ENCODE measurements at places on chromosomes 12 and 14.
A peak's percentile ranks its signal among the peaks of the same experiment; 100 is the strongest.

- DNase-seq: no peak
Observed at GRCh38 chr12:5715021-5715420, 230.0 kb downstream of the ANO2 start.

DNA sequence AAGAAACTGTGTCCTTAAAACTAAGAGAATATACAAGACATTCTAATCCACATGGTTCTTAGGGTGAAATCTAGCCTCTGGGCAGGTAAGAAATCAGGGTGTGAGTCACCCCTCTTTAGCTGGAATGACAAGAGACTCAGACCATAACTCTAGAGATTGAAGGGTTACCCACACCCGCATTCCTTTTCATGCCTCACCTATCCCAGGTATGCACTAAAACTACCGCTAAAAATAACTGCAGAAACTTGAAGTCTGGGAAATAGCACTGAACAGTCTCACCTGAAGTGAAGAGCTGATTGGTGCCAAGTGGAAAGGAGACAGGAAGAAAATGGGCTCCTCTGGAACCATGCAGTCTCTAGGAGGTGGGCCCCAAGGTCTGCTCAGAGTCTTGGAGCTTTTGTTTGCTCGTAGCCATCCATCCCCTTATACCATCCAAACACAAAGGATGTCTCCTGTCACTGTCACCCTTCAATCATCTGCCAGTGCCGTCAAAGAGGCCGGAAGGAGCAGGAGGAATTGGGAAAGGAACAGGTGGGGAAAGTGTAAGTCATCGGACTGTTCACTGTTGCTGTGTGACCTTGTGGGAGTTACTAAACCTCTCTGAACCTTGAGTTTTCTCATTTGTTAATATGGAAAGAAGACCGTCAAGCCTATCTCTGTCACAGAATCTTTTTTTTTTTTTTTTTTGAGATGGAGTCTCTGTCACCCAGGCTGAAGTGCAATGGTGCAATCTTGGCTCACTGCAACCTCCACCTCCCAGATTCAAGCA, 22.4 kb downstream of the DDX47 start:
- DNase-seq: no peak

- no peak for DNase-seq
Observed at GRCh38 chr12:87231818-87232217, 797.4 kb downstream of the C12orf50 start.

- no peak for DNase-seq
Observed at GRCh38 chr14:52305014-52305413, 9.1 kb upstream of the PTGER2 start.

GRCh38 chr12:10223208-10223607, 10.5 kb downstream of the GABARAPL1 start:
- no peak for DNase-seq

DNA sequence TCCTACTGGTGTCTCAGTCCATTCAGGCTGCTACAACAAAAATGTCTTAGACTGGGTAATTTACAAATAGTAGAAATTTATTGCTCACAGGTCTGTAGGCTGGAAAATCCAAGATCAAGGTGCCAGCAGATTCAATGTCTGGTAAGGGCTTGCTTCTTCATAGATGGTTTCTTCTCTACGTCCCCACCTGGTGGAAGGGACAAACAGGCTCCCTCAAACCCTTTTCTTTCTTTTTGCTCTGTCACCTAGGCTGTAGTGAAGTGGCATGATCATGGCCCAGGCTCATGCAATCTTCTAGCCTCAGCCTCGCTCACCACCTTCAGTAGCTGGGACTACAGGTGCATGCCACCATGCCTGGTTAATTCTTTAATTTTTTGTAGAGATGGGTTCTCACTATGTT, 106.8 kb upstream of the RPH3A start:
- no peak for DNase-seq

DNA sequence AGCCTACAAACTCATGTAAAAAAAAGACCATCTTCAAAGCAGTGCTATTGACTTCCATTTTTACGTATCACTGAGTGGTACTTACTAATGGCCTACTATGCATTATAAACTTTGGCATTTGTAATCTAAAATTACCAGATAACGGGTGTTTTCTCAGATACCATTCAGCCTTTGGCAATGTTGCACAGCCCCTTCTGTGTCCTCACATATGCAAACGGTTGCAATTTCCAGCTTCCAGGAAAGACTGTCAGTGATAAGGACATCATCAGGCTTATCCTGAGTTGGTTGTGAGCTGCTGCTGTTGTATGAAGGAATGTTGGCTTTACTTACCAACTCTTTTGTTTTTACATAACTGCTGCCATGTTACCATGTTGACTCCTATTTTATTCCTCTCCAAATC, 1.6 kb upstream of the SLC6A13 start:
- no peak for DNase-seq

GRCh38 chr14:43894534-43894933, 612.5 kb downstream of the FSCB start:
- no peak for DNase-seq

- no peak for DNase-seq
Observed at GRCh38 chr14:59238216-59238615, 49.7 kb downstream of the DAAM1 start.

DNA sequence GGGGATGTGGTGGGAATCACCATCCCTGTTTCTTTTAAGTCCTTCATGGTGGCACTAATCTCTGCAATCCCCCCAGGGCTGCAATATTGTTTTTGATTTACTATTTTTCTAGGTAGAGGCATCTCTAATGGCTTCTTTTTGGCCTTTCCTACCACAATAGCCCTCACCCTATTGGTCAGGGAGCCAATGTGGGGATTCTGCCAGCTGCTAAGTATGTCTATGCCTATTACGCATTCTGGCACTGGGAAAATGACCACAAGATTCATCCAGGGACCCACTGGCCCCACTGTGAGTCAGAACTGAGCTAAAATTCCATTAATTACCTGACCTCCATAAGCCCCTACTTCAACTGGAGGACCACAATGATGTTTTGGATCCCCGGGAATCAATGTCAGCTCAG, 15.9 kb upstream of the GLIPR1L2 start:
- DNase-seq: no peak

DNA sequence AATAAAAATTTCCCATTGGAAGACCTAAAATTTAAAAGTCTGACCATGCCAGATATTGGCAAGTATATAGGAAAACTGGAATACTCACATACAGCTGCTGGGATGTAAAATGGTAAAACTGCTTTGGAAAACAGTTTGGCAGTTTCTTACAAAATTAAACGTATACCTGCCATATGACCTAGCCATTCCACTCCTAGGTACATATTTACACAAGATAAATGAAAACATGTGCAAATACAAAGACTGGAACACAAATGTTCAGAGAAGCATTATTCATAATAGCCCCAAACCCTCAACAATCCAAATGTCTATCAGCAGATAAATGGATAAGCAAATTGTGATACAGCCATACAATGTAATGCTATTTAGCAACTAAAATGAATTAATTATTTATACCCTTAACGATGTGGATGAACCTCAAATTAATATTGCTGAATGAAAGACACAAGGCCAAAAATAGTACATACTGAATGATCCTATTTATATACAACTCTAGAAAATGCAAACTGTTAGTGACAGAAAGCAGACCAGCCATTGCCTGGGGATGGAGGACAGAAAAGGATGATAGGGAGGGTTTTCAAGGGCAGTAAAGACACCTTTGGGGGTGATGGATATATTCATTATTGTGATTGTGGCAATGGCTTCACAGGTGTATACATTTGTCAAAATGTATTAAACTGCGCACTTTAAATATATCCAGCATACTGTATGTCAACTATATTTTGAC, 21.3 kb upstream of the TCP11L2 start:
- no peak for DNase-seq

- no peak for DNase-seq
Observed at GRCh38 chr14:56268673-56269072, 150.5 kb downstream of the PELI2 start.

GRCh38 chr14:80055226-80055625, 156.1 kb downstream of the DIO2 start:
- DNase-seq: no peak

GRCh38 chr12:46523446-46523845, 150.9 kb upstream of the SLC38A2 start:
- no peak for DNase-seq

DNA sequence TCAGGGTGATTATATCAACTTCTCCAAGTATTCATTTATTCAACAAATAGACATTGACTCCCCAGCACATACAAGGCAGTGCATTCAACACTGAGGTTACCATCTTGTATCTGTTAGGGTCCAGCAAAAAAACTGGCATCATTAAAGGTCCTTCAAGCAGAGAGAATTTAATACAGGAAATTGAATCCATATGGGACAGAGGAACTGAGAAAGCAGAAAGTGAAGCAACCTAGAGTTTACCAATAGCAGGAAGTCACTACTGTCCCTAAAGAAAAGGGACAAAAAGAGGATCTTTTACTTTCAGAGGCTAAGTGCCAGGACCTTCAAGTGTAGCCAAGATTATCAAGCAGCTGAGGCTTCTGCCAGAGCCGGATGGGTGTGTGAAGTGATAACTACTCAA, 237.8 kb upstream of the TBX3 start:
- DNase-seq: no peak

- no peak for DNase-seq
Observed at GRCh38 chr14:22715890-22716289, 50.6 kb upstream of the OXA1L start.

- DNase-seq: no peak
Observed at GRCh38 chr12:102436867-102437266, 43.5 kb downstream of the IGF1 start.

- peak; percentile 37 for DNase-seq
Observed at GRCh38 chr14:35341751-35342488, 49.7 kb downstream of the PSMA6 start.

GRCh38 chr12:46483572-46484395, 111.2 kb upstream of the SLC38A2 start:
- DNase-seq: no peak

DNA sequence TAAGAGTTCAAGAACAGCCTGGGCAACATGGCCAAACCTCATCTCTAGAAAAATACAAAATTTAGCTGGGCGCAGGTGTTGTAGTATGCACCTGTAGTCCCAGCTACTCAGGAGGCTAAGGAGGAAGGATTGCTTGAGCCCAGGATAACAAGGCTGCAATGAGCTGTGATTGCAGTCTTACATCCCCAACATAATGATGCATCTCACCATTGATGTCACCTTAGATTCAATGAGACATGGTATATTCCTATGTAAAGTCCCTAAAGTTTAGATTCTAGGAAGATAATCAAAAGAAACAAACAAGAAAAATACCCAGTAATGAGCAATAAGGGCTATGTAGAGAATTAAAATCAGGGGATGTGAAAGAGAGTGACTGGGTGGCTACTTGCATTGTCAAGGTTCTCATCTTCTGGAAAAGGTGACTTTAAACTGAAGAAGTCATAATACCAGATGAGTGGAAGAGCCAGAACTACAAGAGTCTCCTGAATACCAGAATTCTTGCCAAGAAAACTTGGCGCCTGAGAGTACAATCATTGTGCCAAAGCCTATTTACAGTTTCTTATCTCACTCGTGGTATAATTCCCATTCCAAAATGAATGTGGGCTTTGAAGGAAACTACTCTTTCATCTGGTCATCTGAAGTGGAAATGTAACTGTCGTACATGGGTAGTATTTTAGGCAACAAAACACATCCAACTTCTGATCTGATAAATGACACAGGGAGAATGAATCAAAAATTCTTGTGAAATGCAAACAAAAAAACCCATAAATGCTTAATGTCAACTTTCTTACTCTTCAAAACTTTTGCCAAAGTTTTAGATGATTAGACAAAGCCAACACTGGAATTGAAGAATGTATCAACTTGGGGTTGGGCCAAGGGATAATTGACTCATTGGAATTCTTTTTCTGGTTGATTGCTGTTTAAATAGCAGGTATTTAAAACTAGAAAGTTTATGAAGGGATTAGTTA, 81.1 kb upstream of the ST8SIA1 start:
- no peak for DNase-seq

DNA sequence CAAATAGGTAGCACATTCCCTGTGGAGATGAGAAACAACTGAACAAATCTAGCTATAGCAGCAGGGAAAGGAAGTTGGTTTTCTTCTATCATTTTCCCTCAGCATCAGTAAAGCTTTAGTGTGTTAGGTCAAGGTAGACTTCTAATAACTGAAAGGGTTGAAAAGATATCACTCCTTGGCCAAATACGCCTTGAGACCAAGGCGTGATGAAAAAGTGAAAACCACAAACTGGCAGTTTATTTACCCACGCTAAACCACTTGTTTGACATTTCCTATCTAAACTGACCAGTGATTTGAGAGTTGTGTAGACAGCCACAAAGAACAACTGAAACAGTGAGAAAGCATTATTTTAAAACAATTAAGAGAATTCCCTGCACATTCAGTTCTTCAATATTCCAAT, 99.6 kb upstream of the SOX5 start:
- DNase-seq: no peak

DNA sequence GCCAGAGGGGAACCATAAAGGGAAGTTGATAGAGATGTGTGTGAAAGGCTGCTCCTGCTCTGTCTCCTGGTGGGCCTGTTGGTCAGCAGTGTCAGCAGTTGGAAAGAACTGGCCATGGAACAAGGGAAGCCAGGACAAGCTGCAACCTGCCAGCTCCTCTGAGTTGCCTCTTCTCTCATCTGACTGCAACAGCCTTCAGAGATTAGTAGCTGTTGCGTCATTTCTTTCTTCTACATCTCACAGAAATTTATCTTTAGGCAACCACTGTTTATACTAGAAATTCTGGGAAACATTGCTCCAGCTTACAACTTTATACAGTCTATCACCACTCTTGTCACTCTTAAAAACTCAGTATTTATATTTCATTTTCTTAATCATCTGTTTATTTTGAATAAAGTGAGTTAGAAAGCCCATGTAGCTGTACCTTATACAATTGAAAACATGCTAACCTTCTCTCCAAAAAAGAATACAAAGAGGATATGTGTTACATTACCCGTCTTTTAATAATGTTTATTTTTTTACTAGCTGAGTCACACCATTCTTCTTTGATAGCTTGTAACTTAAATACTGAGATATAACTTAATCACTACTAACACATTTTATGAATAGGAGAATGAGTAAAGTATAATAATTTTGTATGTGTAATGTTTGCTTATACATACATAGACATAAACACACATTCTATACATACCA, 224.2 kb downstream of the LRFN5 start:
- no peak for DNase-seq

- DNase-seq: peak; percentile 36
Observed at GRCh38 chr12:122190842-122191668, 8.1 kb downstream of the LRRC43 start.

GRCh38 chr14:79056879-79057278, 886.7 kb downstream of the NRXN3 start:
- DNase-seq: no peak

- DNase-seq: no peak
Observed at GRCh38 chr14:82854131-82854530, 1320.5 kb upstream of the SEL1L start.

GRCh38 chr14:99143793-99144192, 128.2 kb downstream of the BCL11B start:
- DNase-seq: no peak

GRCh38 chr12:104535369-104535768, 78.6 kb downstream of the CHST11 start:
- no peak for DNase-seq

- no peak for DNase-seq
Observed at GRCh38 chr12:100403446-100403845, 46.6 kb downstream of the SLC17A8 start.
